ENCODE measurements at places on chromosomes 2 and 18.

DNA sequence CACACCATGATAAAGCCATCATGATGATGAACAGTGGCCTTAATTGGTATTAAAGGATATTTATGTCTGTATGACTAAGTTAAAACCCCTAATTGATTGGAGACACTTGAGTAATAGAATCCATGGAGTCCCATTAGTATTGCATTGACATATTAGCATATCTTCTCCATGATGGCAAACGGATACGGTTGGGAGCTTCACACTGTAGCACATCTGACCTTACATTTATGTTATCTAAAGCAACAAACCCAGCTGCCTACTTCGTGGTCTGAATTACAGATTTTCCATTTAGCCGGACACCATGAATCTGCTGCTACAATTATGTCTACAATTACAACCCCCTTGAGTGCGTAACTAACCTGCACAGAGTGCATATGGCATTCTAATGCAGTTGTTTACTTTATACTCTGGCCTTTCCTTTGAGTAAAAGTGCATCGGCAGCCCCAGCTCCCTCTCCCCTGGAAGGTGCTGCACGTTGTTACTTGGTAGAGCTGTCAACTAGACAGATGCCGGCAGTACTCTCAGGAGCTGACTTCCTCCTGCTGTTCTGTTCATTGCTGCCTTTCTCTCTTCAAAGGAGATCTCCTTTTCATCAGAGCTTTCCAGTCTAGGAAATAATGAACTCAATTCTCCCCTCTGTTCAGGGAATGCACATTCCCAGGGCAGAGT is 92.1 kb downstream of the LRRC30 start:
- DNase-seq = no peak

GRCh38 chr2:71801556-71801955 is 346.1 kb downstream of the CYP26B1 start:
- DNase-seq = no peak

- no peak for DNase-seq
These were observed 167.3 kb upstream of the GLI2 start for GRCh38 chr2:120568089-120568974.

- DNase-seq = no peak
These were observed 47.5 kb downstream of the VSNL1 start for GRCh38 chr2:17588031-17588430.

DNA sequence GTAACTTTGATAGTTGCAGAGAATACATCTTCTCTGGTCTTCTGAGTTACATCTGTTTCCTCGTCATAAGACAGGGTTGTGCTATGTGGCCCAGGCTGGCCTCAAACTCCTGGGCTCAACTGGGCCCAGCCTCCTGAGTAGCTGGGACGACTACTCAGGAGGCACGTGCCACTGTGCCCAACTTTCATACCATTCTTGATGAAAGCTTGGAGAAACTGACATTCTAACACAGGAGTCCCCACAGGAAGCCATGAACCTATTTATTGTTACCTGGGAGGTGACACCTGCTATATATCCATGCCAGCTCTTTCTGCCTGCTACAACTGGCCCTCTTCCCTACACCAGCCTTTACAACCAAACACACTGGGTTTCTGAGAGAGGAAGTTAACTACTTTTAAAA is 19.1 kb downstream of the EIF2AK3 start:
- no peak for DNase-seq

- no peak for DNase-seq
These were observed 95.3 kb upstream of the B3GNT7 start for GRCh38 chr2:231300020-231300721.

- no peak for DNase-seq
These were observed 231.1 kb downstream of the LDLRAD4 start for GRCh38 chr18:13449651-13450050.

- DNase-seq = no peak
These were observed 433.2 kb upstream of the MEX3C start for GRCh38 chr18:51630706-51631105.

- no peak for DNase-seq
These were observed 54.3 kb upstream of the BZW1 start for GRCh38 chr2:200757399-200757798.

DNA sequence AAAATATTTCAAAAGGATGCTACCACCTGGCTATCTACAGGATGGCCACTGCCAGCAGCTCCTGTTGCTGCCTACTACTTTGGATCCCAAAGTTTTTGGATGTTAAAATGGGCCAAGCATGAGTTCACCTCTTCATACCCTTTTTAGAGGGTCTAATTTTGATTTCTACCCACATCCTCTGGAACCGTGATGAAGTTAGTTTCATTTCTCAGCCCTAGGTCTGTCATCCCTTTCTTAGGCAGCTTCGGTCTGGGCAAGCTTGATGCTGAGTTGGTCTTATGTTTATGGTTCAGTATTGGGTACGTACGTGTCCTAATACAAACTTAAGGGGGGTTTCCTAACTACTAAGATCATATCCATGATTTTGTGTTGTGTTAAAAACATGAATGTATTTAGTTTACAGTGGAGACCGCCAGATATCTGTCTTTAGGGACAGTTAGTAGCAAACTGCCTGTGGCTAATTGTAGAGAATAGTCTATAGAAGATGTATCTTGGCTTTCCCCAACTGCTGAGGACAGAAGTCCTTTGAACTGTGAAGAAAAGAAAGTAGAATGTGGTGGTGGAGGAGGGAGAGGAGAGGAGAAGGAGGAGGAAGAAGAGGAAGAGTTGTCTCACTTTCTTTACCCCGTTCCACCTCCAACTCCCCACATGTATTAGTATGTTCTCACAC is 184.9 kb downstream of the UBE2E3 start:
- no peak for DNase-seq

DNA sequence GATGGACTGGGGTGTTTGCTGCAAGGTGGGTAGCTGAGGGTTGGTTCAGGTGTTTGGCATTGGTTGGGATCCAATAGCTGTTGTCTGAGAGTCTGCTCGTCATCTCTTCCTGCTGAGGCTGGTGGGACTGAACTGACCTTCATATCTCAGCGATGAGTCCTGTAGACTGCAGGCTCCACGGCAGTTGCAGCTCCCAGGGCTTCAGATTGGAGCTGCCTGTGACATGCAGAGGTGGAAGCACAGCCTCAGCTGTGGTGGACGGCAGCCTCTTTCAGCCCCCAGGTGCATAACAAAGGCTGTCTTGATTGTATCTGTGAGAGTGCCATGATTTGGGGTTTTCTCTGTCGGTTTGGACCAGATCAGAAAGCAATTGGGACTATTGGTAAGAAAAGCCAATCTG is 3.9 kb upstream of the IL1R2 start:
- no peak for DNase-seq

GRCh38 chr2:186515376-186515775 is 29.3 kb downstream of the ZC3H15 start:
- DNase-seq = no peak

- DNase-seq = no peak
These were observed 39.8 kb upstream of the ZEB2 start for GRCh38 chr2:144559681-144560080.

DNA sequence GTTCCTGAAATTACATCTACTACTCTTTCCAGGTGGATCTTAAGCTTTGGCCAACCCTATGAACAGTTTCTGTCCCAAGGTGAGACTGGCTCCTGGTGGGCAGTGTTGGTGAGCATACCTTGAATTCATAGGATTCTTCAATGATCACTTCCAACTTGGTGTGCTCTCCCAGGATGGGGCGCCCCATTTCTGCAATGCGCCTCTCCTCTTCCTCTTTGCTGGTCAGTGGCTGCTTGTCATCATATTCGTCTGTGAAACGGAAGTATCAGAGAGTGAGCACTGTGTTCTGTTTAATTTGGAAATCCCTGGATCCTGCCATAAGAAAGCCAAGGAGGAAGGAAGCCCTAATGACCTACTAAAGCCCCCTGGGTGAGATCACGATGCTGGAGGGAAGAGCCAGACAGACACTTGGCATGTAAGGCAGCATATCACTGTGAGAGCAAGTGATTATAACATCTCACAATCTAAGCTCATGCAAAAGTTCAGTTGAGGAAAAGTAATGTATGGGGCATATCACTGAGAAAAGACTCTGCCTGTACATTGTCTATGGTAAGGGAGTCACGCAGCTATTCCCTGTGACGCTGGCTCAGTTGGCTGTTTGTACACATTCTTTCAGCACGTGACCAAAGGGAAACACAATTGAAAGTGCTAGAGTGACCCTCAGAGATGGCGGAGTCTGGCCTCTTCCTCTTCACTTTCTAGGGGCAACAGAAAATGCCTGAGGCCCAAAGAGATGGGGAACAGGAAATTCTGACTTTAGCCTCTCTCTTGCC is 287.0 kb downstream of the SLC8A1 start:
- no peak for DNase-seq

Measured in stimulated activated CD4-positive, alpha-beta T cell treated with anti-CD3 and anti-CD28 coated beads, Interleukin-2, amount 100 ng/mL, for 48 hours (primary cell).